Hippocampal formation (tissue), 2 donors: ENCODE measurements at places on chromosomes 4 and X.

DNA sequence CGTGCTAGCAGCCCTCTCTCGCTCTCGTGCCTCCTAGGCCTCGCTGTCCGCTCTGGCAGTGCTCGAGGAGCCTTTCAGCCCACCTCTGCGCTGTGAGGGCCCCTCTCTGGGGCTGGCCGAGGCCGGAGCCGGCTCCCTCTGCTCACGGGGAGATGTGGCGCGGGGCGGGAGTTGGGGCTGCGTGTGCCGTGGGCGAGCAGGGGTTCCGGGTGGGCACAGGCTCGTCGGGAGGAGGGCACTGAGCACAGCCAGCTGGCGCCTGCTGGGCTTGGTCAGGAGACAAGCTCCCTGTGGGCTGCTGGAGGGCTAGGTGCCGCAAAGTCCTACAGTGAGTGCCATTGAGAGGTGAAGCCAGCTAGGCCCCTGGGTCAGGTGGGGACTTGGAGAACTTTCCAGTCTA lies 994.5 kb downstream of the C4orf33 start:
- no peak for DNase-seq

DNA sequence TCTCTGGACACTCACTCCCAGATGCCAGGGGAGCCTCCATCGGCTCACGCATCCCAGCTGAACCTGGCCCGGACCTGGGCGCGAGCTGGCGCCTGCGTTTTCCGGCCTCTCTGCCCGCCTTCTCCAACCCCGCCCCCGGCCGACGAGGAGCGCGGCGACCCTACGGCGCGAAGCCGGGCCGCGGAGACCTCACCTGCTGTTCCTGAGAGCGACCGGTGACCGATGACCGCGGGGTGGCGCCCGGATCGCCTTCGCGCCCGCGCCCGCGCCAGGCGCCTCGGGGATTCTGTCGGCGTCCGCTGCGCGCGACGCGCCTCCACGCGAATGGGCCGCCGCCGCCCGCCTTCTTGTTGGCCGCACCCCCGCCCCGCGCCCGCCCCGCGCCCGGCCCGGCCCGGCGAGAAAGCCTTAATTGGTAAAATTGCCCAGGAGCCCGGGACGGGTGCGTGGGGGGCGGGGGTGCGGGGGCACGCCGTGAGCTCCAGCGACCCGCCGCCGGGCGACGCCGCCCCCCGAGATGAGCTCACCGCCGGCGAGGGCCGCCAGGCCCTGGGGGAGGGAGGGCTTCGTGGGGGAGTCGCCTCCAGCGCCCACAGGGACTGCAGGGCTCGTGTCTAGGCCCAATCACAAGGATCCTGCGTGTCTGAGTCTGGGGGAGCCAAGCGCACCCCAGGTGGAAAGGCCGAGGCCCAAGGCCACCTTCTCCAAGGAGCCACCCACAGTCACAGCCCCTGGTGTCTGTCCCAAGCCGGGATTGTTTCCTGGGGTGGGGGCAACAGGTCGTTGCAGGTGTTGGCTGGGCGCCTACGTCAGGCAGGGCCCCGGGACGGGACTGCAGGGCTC lies at the start of gene FLNA:
Gene FLNA (minus strand): TSS at position 322 of the 843 bp plus-strand sequence. CDS start 3,389 bp downstream, outside the sequence.
- no peak for DNase-seq

DNA sequence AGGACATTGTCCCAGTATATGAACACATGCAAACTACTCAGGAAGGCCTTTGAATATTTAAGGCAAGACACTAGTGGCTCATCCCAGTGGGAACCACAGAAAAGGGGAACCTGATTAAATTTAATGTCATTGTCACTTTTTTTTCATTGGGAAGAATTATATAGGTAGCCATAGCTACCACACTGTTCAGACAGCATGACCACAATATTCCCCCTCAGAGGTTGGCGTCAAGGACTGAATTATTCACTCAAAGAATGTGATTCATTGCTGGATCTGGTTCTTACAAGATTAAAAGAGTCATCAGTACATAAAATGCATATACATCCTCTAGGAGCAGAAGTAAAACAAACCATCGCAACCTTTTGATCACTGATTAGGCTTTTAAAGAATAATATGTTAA lies 92.0 kb upstream of the SMARCAD1 start:
- no peak for DNase-seq

DNA sequence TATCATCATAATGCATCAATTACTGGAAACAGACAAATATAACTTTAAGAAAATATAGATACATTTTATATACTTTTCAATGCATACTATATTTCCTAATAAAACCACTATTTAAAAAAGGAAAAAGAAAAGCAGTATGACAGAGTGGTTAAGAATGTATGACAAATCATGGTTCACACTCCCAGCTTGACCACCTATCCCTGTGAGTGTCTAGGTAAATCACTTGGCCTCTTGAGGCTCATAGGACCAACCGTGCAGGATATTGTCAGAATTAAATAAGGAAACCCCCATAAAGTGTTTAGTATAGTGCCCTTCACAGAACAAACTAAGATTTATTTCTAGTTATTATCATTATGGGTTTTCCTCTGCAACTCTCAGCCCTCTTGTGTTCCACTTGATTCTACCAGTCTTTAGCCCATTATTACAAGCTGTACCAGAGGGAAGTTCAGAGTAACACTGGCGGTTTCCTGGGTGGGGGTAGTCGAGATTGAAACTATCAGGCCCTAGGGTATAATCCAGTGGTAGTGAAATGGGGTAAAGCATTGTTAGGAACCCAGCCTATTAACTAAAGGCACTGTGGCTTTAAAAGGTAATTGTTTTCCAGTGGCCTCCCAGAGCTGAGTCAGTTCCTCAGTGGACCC lies 55.5 kb upstream of the PAK3 start:
- no peak for DNase-seq

GRCh38 chr4:2929469-2929868 lies 33.7 kb downstream of the NOP14 start:
- no peak for DNase-seq
